CD4-positive, alpha-beta T cell treated with Interferon gamma for 1 hour (primary cell): ENCODE measurements at places on chromosomes 1 and 21.

DNA sequence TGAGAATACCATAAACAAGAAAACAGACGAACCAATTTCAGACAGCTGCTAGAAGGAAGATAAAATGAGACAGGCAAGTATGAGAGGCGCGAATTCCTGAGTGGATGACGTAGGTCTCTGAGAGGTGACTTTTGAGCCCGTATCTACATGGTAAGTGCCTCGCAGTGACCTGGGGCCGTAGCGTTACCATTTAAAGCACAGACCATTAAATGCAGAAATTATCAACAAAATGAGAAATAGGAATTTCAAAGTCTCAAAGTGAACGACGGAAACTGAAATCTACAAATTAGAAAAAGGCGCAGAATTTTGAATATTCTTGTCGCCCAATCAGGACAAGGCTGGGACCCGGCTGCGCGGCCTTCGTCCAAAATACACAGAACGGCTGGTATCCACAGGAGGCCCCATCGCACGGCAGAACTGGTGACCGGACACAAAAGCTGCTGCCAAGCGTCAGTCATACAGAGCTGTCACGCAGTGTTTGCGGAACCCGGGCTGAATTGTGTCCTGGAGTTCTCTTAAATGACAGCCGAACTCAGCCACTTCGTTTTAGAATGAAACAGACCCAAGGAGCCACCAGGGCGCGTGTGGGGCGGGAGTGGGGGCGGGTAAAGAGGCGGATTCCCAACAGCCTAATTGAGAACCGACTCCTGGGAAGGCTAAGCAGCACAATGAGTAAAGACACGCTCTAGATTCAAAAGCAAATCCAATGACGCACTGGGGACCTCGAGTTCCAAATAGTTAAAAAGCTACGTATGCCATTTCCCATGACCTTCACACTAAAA lies 13.8 kb upstream of the BOLA1 start:
- DNase-seq, result peak; percentile 68

GRCh38 chr1:91345395-91346005 lies 59.1 kb downstream of the HFM1 start:
- DNase-seq, result no peak

- DNase-seq, result no peak
Measured at GRCh38 chr1:180674603-180675530, 43.0 kb downstream of the XPR1 start.

- no peak for DNase-seq
Measured at GRCh38 chr1:229896306-229896705, 170.7 kb upstream of the GALNT2 start.

- DNase-seq, result no peak
Measured at GRCh38 chr1:57868908-57869307, 445.0 kb upstream of the DAB1 start.

GRCh38 chr1:48500541-48501450 lies 28.8 kb upstream of the SPATA6 start:
- no peak for DNase-seq

- DNase-seq, result no peak
Measured at GRCh38 chr1:167057241-167057688, 32.9 kb downstream of the GPA33 start.

DNA sequence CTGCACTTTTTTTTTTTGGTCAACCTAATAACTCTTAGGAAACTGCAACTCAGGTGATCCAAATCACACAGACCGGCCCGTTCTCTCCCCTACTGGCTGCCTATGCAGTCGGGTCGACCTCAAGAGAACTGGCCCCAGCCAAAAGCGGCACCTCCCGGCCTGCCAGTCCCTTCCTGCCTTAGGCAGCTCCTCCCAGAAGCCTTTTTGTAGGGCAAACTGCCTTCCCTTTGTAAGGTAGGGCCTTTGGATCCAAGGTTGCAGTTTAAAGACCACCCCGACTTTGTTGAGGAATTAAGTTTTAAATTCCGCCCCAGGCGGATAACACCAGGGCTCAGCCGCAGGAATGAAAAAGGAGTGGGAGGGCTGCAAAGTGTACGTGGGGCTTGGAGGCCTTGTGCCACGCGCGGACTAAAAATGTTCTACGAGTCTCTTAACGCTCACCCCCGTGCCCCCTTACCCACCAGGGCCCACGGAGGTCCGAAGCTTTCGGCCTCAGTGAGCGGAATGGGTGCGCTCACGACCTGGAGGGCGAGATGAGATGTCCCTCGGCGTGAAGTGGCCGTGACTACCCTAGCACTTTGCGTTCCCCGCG lies 642 bp upstream of the ST3GAL3 start:
- no peak for DNase-seq

DNA sequence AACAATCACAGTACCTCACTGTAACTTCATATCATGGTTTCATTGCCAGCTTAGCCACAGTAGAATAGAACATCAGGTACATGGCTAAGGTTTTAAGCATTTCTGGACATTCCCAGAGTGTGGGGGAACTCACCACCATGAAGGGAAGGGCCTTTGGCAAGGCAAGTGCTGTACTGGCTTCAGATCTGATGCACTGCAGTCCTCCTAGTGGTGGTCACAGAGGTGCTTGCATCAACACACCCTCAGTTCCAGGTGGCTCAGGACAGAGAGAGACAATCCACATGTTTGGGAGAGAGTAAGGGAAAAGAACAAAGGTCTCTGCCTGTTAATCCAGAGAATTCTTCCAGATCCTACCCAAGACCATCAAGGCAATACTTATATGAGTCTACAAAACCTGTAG lies 528.4 kb upstream of the RGS18 start:
- no peak for DNase-seq

GRCh38 chr1:111195002-111195684 lies 5.3 kb downstream of the DENND2D start:
- DNase-seq, result no peak

DNA sequence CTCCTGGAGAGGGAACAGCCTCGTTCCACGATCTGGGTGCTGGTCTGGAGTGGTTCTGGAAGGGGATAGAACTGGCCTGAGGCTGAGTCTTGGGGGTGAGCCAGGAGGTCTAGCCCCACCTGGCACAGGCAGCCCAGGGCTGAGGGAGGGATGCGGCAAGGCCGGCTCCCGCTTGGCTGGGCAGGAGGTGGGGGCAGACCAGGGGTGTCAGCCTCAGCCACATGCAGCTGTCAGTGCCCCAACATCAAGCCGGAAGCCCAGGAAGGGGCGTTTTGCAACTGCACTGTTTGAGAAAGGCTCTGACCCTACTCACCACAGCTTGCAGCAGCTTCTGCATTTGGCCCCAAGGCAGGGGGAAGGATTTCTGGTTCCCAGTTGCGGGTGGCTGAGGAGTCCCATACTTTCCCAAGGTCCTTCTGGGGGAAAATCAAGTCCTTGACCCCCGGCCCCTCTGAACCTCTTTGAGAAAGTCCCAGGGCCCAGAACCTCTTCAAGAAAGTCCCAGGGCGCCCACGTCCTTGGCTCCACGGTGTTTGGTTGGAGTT lies 2.0 kb downstream of the EFHD2 start:
- peak; percentile 80 for DNase-seq

DNA sequence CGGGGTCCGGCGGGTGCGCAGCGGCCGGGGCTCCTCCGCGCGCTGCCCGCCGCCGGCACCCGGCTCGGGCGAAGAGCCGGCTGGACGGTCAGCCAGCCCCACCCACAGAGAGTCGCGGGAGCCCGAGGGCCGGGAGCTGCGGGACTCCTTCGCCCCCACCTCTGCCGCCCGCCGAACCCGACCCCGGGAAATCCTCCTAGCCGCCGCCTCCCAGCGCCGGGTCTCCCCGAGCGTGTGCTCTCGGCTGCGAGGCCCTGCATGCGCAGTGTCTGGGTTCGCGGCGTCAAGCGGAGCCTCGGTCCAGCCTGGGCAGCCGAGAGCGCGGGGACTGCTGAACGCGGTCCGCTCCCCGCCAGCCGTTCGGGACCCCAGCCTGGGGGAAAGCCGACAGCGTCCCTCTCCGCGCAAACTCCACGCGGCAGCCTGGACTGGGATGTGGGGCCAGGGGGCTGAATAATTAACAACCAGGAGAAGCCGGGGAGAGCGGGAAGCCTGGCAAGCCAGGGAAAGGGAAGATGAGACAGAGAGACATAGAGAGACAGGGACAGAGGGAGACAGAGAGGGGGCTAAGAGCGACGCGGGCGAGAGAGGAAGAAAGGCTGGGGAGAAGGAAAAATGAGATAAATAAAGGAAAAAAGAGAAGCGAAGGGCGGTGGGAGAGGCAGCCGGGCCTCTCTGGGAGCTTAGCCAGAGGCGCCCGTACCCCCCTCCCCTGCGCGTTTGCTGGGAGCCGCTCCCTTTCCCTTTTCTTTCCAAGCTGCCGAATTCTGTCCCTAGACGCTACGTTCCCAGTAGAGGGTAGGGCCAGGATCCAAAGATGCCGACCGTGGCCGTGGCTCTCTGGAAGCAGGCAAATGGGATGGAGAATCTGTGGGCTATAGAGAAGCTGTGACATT lies 64.2 kb downstream of the MEF2D start:
- DNase-seq, result no peak

- no peak for DNase-seq
Measured at GRCh38 chr1:221230605-221231004, 351.4 kb downstream of the HLX start.
